Activated CD4-positive, alpha-beta T cell treated with anti-CD3 and anti-CD28 coated beads, Interleukin-2, amount 50 U/mL, for 24 hours (primary cell): ENCODE measurements at places on chromosomes 16 and 17.

DNA sequence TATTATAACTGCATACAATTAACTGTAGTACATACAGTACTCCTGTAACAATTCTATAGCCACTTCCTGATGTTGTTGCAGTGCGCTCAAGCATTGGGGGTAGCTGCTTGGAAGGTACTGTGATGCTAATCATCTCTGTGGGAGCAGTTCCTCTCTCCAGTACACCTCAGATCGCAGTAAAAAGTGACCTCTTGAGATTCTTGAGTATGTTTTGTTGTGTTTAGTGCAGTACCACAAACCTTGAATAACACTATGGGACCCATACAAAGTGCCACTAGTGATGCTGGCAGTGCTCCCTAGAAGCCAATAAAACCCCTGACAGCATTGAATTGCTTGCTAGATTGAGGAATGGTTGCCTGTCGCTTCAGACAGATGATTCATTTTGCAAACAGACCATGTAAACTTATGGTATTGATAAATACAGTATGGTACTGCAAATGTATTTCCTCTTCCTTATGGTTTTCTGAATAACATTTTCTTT lies 193.0 kb downstream of the SPECC1 start:
- DNase-seq: no peak

DNA sequence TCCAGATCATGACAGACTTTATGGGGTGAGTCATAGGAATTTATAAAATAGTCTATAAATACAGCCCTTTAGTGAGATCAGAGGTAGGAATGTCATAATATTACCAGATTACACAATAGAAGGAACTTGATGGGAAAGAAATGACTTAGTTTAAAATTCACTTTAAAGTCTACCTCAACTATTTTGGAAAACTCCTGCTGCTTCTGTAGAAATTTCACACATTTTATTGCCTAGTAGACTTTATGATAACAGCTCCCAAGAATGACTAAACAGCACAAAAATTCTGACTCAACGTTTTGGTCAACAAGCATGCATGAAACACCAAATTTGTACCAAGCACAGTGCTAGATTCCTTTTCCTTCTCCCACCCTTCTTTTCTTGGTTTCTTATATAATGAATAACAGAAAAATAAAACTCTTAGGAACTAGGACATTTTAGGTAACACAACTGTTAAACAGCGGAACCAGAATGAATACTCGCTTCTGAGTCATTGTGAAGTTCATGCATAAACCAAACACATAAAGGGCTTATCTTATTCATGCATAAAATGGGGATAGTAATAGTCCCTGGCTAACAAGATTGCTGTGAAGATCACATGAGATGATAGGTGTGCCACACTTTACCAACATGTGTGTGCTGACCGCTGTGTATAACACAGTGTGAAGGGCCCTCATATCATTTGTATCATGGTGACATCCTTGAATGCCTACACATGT lies 243.9 kb downstream of the CDH8 start:
- no peak for DNase-seq

- DNase-seq: no peak
Measured at GRCh38 chr16:27739606-27740357, 189.8 kb downstream of the KATNIP start.

GRCh38 chr17:62657690-62658089 lies 30.2 kb downstream of the MRC2 start:
- no peak for DNase-seq

DNA sequence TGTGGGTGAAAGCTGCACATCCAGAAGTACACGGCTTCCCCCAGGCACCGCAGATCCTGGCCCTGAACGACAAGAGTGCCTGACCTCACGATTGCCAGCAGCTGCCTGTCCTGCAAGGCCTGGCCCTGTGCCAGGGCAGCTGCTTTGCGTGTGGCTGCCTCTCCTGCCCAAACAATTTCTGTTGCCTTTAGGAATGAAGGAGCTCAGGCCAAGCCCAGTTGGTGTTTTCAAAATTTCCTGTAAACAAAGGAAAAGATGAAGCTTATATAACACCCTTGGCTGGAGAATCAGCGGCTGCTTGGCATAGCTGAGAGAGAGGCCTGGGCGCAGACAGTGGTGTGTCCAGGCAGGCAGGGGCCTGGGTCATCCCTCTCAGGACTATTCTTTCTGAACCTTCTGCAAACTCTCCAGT lies 11.7 kb upstream of the SLC47A2 start:
- DNase-seq: no peak

- no peak for DNase-seq
Measured at GRCh38 chr16:4241928-4242283, at the start of gene SRL. TSS of gene SRL (minus strand) at chr16:4242080. CDS start at chr16:4242067, 13 bp downstream.

GRCh38 chr16:13333336-13333735 lies 431.9 kb downstream of the SHISA9 start:
- no peak for DNase-seq

DNA sequence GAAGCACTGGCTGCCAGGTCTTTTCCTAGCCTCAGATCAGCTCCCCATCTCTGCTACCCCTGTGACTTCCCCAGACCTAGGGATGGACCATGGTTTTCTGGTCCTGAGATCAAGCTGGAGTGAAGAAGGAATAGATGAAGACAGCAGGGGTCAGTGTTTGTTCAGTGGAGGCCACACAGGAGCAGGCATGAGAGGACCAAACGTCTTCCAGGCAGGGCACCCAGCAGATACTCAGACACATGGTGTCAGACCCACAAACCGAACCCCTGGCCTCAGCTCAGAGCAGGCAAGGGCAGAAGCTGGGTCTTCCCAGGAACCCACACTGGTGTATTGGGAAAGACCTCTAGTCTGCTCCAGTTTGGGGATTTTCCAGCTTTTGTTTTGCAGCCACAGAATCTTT lies 189.7 kb downstream of the IRX5 start:
- no peak for DNase-seq

DNA sequence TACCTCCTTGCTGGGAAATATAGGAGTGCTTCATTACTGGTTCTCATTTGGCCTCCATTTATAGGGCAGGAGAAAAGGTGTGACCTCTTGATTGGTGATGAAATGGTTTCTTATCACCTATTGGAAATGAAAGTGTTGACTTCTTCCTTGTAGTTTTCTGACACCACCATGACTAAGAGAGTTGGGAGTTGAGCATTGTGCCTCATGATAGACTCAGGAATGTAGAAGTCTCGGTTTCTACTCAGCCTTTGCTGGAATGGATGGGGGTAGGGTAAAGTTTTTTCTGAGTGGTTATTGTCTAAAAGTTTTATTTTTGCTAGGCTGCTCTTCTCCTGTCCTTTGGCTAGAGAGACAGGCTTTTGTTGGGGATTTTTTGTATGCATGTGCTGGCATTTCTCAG lies 117.4 kb downstream of the PHKB start:
- no peak for DNase-seq

GRCh38 chr16:86802013-86802412 lies 223.7 kb downstream of the FOXL1 start:
- DNase-seq: no peak

DNA sequence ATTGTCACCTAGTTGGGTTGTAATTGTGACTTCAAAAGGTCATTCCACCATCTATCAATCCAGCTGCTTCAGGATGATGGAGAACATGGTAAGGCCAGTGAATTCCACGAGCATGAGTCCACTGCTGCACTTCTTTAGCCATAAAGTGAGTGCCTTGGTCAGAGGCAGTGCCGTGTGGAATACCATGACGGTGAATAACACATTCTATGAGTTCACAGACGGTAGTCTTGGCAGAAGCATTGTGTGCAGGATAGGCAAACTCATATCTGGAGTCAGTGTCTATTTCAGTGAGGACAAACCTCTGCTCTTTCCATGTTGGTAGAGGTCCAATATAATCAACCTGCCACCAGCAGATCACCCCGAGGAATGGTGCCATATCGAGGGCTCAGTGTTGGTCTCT lies 650.9 kb downstream of the KCNJ2 start:
- DNase-seq: no peak

DNA sequence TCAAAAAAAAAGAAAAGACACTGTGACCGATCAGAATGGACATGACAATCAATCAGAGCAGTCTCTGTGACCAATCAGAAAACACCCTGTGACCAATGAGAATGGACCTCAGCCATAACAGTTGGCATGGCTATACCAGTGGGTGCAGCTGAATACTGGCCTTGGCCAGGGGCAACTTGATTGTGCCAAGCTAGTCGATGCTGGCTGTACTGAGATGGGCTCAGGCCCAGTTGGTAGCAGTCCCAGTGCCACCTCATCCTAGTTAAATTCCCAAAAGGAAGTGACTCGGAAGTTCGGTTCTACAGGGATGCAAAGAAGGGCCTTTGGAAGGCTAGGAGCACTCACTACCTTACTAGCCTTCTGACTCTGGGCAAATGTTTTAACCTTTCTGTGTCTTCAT lies 37.2 kb upstream of the BCO1 start:
- no peak for DNase-seq

GRCh38 chr16:3938843-3939624 lies 58.5 kb upstream of the CREBBP start:
- peak; percentile 41 for DNase-seq

DNA sequence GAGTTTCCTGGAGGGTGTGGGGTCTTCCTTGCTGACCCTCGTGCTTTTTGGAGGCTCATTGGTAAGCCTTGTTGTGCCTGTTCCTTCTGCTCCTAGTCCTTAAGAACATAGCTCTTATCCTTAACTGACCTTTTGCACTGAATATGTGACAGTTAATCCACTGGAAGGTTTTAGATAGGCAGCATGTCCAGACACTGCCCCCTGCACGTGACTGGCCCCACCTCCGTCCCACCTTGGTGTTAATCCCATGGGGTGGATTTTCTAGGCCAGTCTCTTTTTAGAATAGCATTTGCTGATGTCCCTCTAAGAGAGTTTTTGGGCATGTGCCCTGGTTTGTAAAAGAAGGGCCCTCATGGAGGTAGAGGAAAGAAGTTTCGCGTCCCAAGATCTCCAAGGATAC lies 58.3 kb downstream of the RBFOX1 start:
- DNase-seq: no peak

- no peak for DNase-seq
Measured at GRCh38 chr17:68182011-68182306, 65.9 kb upstream of the AMZ2 start.

DNA sequence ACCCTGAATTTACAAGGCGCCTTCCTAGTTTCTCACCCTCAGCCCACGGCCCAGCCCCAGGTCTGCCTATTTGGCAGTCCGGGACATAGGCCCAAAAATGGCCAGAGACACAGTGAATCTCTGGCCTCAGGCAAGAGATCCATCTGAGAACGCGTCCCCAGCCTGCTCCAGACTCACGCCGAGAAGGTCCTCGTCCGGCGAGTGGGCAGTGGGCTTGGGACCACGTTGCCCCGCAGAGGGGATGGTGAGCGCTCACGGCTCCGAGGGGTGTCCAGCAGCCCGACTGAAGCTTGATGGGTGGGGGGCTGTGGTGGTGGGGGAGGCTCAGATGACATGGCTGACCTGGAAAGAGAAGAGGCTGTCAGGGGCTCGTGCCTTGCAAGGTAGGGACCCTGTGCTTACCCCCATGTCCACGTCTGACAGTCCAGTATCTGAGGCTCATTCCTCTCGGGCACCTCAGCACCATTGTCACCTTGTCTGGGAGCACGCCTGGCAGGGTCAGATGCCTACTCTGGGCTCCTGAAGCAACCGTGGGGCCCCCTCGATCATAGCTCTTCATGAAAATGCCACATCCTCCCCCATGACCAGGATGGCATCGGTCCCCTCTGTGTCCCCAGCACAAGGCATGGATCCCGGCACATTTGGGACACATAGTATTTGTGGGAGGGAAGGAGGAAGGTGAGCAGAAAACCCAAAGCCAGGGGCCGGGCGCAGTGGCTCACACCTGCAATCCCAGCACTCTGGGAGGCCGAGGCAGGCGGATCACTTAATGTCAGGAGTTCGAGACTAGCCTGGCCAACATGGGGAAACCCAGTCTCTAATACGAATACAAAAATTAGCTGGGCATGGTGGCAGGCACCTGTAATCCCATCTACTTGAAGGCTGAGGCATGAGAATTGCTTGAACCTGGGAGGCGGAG lies 9.6 kb downstream of the CARHSP1 start:
- no peak for DNase-seq

GRCh38 chr17:78272914-78273258 lies 41.5 kb downstream of the TMEM235 start:
- no peak for DNase-seq

DNA sequence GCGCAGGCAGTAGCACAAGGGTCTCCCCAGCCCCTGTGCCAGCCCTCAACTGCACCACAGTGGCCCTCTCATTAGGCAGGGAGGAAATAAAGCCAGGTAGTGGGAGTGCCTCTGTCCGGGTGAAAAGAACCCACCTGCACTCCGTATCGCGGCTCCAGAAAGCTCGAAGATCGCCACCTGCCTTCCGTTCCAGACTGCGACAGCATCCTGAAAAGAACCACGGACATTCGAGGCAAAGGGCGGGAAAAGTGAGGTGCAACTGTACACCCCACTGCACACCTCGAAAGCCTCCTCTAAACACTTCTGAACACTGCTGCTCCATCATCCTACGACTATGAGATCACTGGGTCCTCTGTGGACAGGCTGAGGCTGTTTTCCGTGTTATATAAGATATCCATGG lies 28.7 kb downstream of the IFT140 start:
- no peak for DNase-seq

- DNase-seq: no peak
Measured at GRCh38 chr17:12296209-12296625, 275.5 kb downstream of the MAP2K4 start.

- DNase-seq: no peak
Measured at GRCh38 chr16:49003022-49003421, 278.6 kb downstream of the CBLN1 start.

GRCh38 chr16:88991813-88992350 lies 14.9 kb upstream of the CBFA2T3 start:
- no peak for DNase-seq

- DNase-seq: no peak
Measured at GRCh38 chr17:35708951-35709350, 22.5 kb upstream of the RASL10B start.

GRCh38 chr17:9284884-9285283 lies 263.6 kb downstream of the NTN1 start:
- no peak for DNase-seq

GRCh38 chr16:24988593-24989338 lies 26.4 kb downstream of the ARHGAP17 start:
- no peak for DNase-seq

GRCh38 chr17:79777120-79777893 lies 641 bp upstream of the CBX2 start:
- DNase-seq: no peak

DNA sequence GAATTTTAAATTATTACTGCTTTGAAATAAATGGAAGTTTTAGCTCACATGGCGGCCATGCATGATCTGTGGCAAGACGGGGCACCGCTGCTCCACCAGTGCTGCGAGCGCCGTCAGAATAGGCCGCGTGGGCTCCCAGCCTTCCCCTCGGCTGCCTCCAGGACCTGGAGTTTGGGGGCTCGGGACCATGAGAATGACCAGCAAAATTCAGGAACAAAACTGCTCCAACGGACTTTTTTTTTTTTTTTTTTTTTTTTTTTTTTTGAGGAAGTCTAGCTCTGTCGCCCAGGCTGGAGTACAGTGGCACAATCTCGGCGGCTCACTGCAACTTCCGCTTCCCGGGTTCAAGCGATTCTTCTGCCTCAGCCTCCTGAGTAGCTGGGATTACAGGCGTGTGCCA lies 38.3 kb upstream of the AKAP1 start:
- DNase-seq: no peak
